ENCODE measurements at places on chromosomes 5 and 9.

GRCh38 chr9:116860509-116861120 lies 173.5 kb downstream of the TRIM32 start:
- DNase-seq: no peak

DNA sequence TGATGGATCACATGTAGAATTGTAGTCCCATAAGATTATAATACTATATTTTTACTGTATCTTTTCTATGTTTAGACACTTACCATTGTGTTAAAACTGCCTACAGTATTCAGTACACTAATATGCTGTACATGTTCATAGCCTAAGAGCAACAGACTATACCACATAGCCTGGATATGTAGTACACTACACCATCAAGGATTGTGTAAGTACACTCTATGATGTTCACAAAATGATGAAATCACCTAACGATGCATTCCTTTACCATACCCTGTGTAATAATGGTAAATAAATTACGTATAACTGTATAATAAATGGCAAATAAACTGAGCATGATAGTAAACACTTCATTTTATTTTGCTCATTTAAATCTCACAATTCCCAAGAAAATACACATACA lies 60.3 kb downstream of the RICTOR start:
- no peak for DNase-seq

- DNase-seq: no peak
Observed at GRCh38 chr5:145921211-145921610, 15.2 kb upstream of the SH3RF2 start.

DNA sequence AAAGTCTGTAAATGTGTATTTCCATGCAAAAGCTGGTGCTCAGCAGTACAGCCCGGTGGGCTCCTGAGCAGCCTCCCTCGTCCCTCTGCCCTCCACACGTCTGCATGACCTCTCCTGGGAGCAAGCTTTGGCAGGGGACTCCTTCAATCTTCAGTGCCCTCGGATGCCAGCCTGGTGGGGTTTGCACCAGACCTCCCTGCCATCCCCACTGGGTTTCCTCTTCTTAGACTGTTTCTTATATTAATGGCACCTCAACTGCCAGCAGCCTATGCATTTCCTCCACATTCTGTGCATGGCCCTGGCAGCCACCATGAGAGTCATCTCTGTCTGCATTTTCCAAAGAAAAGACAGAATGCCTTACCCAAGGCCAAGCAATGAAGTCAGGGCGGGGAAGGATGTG lies 108.4 kb downstream of the ROR2 start:
- no peak for DNase-seq

GRCh38 chr9:69895659-69896058 lies 75.0 kb downstream of the CFAP95 start:
- no peak for DNase-seq

DNA sequence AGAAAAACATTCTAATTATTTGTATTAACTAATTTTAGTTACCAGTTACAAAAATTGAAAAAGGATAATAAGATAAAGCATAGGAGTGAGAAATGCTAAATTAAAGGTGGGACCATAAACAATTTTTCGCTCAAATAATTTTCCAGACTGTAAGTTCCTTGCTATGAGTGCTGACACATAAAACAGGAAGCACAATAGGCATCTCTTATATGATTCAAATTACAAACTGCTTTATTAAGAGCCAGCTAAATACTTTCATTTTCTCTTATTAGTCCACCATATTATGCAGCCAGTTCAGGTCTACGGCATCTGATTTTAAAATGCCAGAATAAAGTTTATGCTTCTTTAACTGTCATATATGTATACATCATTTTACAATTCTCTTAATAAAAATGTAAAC lies 4.4 kb downstream of the RC3H2 start:
- DNase-seq: no peak

DNA sequence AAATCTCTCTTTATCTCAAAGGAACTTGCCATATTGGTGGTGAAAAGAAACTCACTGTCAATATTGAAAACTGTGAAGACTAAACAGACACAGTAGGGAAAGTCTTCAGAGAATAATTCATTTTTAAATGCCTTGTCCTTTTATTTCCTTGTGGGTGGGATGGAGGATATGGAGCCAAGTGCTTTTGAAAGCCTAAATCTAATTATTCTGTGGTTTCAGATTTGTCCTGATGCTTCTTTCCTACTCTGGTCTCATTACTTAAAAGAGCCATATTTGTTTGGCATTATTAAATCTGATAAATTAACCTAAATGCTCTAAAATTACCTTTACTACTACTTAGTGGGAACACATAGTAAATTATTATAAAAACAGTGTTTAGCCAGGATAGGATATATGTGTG lies 258.3 kb upstream of the EFNA5 start:
- DNase-seq: no peak

GRCh38 chr5:135864503-135865435 lies 30.3 kb downstream of the SLC25A48 start:
- no peak for DNase-seq

GRCh38 chr5:8413975-8414374 lies 545.0 kb downstream of the MTRR start:
- no peak for DNase-seq

All from CD4-positive, alpha-beta T cell (primary cell).